Muscle of arm (tissue), 14 donors: ENCODE measurements at places on chromosomes 3 and 15.

GRCh38 chr15:74424901-74425528 lies 8.7 kb downstream of the SEMA7A start:
- no peak for DNase-seq

GRCh38 chr3:144036498-144036897 lies 64.9 kb downstream of the DIPK2A start:
- no peak for DNase-seq

DNA sequence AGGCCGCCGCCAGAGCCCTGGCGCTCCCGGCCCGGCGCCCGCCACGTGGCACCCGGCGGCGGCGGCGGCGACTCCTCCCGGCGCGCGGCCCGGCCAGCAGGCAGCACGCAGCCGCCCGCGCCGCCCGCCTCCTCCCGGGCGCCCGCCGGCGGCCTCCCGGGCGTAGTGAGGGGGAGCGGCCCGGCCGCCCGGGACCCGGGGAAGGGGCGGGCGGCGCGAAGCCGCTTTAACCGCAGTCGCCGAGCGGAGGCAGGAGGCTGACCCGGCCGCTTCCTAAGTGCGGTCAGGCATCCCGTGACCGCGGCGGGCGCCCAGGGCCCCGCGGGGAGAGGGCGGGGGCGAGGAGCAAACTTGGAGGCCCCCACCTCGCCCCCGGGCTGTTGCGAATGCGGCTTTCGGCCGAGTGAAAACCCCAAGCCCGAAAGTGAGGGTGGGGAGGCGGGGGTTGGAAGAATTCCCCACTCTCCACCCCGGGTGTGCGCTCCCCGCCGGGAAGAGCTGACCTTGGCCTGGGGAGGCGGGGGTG lies 1.7 kb upstream of the HES1 start:
- no peak for DNase-seq

GRCh38 chr3:40637906-40638305 lies 113.1 kb downstream of the ZNF621 start:
- DNase-seq = no peak

DNA sequence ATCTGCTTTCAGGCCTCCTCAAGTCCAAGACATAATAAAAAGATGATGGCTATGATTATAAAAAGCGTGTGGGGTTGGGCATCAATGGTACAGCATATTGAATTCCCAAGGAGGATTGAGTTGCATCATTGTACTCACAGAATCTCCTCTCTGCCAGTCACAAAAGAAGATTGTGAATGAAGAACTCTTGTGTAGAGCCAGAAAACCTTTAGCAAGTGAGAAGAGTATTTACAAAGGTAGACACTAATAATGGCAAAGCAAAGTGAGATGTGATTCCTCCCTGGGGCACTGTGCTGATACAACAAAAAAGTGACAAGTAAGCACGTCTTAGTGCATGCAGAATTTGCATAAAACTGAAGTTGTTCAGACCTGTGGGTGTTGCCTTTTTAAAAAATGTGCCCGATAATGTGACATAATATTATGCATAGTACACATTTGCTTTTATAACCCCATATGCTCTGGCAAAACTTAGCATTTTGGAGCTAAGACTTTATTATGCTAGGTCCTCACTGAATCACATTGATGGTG lies 291.2 kb upstream of the TBC1D5 start:
- no peak for DNase-seq

DNA sequence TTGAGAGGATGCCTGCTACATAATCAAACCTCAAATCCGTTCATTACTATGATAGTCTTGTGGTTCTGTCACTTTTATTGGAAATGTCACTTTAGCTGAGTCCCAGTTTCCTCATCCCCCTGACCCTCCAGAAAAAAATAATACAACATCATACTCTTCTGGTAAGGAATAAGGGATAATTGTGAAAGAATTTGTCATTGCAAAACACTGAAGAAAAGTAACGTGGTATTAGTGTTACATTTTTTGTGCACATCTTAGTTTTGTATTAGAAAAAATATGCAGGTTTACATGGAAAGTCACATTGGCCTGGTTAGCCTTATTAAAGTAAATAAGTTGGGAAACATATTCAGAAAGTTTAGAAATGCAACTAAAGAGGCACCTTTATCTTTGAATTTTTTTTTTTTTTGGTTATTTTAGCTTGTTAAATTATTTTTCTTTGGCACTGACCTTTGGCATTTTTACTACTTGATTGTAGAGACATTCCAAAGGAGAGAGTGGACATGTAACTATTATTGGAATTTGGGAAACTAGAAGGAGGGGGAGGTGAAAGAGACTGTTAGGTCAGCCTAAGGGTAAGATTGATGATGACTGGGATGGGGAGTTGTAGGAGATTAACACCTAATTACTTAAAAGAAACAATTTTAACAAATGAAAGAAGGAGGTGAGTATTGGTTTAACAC lies 462.2 kb upstream of the RARB start:
- no peak for DNase-seq
